ENCODE measurements at places on chromosomes 1 and 21.

- no peak for DNase-seq
These were observed 105.9 kb upstream of the EDEM3 start for GRCh38 chr1:184860535-184860934.

- DNase-seq: no peak
These were observed 144.6 kb upstream of the CD34 start for GRCh38 chr1:208055535-208055934.

- no peak for DNase-seq
These were observed 569 bp upstream of the WARS2 start for GRCh38 chr1:119141020-119141424.

- DNase-seq: no peak
These were observed 10.0 kb downstream of the GJA8 start for GRCh38 chr1:147912553-147912952.

- DNase-seq: no peak
These were observed 8.5 kb upstream of the NBL1 start for GRCh38 chr1:19635646-19636045.

DNA sequence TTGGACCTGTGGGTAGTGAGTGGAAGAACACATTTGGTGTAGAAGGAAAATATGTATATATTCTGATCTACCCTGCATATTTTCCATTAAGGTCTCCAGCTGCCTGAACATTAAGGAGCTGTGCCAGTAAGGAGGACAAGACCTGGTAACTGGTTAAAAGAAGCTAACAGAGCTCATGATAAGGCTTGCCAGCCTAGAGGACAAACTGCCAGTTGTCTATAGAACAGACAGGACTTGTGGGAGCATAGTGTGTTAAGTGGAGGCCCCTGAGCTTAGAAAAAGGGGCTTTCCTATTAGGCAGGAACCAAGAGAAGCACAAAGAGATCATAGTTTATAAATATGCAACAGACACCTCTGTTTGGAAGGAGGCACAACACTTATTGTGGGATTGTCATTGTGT is 23.0 kb downstream of the DNM3 start:
- no peak for DNase-seq

- no peak for DNase-seq
These were observed 138.0 kb downstream of the RERE start for GRCh38 chr1:8679395-8679800.

GRCh38 chr1:54763816-54764132 is 549 bp downstream of the PARS2 start:
- DNase-seq: no peak

DNA sequence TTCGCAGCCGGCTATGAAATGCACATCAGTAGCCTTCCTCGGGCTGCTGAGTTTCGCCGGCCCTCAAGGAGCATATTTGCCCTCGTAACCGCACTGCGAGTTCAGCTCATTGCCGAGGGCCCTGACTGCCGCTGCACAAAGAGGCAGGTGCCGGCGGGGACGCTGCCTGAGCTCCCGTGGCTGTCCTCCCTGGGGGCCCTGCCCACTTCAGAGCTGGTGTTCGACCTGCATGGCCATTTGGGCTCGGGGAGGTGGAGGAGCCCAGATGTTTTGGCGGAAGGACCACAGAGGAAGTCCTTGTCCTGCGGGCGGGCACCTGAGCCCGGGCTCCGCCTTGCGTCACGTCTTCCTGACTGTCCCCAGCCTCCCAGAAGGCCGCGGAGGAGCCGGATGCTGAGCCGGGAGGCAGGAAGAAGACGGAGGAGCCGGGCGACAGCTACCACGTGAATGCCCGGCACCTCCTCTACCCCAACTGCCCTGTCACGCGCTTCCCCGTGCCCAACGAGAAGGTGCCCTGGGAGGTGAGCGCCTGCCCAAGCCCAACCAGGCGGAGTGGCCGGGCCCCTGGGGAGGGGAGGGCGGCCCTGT is 29.9 kb upstream of the LRRC3 start:
- no peak for DNase-seq

DNA sequence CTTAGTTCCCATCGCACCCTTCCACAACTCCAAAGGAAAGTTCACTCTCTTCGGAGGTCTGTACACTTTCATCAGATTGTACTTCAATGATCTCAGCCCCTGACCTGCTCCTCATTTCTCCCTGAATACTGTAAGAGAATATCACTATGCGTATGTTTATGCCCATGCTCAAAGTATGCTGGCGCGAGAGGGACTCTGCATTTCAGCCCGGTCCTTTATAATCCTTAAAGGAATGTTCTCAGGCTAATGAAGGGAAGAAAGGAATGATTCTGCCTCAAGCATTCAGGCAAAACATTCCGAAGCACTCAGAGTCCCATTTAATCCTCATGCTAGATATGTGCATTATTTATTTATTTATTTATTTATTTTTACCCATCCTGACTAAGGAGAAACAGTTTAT is 76.8 kb downstream of the PLD5 start:
- DNase-seq: no peak

GRCh38 chr1:204846546-204846945 is 24.1 kb upstream of the NFASC start:
- DNase-seq: no peak

- no peak for DNase-seq
These were observed 51.2 kb downstream of the WLS start for GRCh38 chr1:68181165-68181556.

GRCh38 chr1:4837031-4837600 is 182.7 kb downstream of the AJAP1 start:
- no peak for DNase-seq

GRCh38 chr1:64864018-64864940 is 102.1 kb downstream of the JAK1 start:
- peak; percentile 47 for DNase-seq

DNA sequence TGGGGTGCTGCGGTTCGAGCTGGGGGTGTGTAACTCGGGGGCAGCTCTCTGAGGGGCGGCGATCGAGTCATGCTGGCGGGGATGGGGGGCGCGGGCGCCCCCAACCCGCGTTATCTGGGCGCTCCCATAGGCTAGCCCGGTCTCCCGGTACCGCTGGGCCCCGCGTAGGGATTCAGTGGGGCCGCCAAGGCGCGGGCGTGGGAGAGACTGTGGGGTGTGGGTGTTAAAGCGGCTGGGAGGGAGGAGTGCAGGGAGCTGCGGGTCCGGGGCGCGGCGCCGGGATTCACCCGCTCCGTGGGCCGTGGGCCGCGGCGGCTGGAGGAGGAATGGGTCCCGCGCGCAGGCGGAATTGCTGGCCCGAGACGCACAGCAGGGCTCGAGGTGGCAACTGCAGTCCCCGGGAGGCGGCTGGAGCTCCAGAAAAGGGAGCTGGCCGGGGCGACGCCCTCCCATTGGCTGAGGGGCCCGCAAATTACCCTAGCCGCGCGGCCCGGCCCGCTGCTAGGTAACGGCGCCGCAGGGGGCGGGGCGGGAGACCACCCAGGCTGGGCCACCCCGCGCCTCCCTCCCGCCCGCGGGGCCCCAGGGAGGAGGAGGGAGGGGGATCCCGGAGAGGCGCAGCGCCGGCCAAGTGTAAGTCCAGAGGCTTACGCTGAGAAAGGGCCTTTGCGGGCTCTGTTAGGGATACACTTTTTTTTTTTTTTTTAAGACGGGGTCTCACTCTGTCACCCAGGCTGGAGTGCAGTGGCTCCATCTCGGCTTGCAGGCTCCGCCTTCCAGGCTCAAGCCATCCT is at the start of gene PTCH2:
PTCH2 (minus strand) TSS at position 392 of the 794 bp plus-strand sequence; CDS start at position 71, 321 bp downstream.
- no peak for DNase-seq

DNA sequence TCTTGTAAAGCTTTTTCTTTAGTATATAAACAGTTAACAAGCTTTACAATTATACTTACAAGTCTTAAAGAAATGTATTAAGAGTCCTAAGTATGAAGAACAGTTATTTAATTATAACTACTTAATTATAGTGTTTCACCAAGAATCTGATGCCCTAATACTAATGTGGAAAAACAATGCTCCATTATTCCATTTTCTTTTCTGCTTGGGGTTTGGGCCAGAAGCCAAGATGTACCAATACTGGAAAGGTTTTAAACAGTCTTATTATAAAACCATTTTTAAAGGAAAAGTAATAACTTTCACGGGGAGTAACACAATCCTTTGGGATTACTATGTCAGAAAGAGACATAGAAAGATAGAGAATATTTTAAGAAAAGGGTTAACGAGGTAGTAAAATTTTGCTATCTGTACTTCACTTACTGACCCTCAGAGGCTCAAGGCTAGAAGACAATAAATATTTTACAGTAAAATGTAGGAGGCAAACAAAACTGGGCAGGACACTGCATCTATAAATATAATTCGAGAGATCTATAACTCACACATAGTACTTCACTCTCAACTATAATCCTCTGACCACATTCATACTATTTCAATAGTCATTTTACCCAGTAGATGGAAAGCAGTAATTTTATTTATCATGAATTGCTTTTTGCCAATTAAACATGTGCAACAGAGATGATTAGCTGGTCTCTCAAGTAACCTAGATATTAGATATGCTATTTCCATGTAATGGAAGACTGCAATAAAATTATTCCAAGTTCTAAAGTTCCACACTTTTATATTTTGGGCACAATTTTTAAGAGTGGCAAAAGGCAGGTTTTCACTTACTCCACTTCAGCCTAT is 63.9 kb downstream of the LTN1 start:
- DNase-seq: no peak

GRCh38 chr21:41956926-41957729 is 3.3 kb upstream of the C2CD2 start:
- no peak for DNase-seq

GRCh38 chr21:45510466-45510955 is 31.7 kb downstream of the SLC19A1 start:
- DNase-seq: no peak

GRCh38 chr1:232328486-232329102 is 301.3 kb downstream of the SIPA1L2 start:
- DNase-seq: no peak

DNA sequence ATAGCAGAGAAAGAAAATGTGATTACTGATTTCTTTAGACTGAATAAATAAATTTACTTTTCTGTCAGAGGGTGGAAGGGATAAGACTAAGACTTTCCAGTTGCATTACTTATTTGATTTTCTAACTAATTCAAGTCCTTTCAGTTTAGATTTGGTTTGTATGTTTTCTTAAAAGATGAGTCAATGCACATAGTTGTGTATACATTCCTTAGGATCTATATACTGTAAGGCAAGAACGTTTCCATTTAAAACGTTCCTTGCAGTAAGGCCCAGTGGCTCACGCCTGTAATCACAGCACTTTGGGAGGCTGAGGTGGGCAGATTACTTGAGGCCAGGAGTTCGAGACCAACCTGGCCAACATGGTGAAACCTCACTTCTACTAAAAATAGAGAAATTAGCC is 14.5 kb upstream of the SERTAD4 start:
- no peak for DNase-seq

- DNase-seq: no peak
These were observed 90.4 kb downstream of the TIAM1 start for GRCh38 chr21:31253684-31254083.

DNA sequence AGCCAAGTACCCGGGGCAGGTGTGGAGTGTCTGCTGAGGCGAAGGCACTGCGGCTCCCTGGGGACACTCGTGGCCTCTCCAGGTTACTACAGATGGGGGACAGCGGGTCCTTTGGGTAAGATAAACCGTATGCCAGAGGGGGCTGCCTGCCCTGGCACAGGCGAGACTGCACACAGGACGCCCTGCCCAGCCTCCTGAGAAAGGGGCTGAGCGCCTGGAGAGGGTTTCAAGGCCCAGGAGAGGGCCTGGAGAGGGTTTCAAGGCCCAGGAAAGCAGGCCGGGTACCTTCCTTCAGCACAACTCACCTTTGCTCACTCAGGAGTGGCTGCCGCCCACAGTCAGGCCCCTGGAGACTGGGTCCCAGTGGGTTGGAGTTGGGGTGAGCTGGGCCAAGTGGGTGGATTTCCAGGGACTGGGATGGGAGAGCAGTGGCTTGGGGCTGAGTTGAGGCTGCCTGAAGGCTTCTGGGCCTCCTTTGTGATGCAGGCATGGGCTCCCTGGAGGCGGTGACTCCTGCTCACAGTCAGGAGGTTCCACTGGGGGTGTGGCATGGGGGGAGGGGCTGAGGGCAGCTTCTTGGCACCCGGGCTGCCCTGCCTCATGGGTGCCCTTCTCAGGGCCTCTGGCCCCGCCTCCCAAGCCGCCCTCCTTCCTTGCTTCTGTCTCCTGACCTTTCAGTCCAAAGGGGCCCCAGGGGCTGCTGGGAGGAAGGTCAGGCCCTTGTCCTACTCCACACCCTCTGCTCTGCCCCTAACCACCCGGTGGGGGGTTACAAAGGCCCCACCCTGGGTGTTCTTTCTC is at the start of gene MMEL1:
MMEL1 (minus strand) TSS at position 456 of the 801 bp plus-strand sequence. CDS start 3,532 bp downstream, outside the sequence.
- no peak for DNase-seq

GRCh38 chr1:107000902-107001301 is 55.6 kb upstream of the PRMT6 start:
- no peak for DNase-seq

DNA sequence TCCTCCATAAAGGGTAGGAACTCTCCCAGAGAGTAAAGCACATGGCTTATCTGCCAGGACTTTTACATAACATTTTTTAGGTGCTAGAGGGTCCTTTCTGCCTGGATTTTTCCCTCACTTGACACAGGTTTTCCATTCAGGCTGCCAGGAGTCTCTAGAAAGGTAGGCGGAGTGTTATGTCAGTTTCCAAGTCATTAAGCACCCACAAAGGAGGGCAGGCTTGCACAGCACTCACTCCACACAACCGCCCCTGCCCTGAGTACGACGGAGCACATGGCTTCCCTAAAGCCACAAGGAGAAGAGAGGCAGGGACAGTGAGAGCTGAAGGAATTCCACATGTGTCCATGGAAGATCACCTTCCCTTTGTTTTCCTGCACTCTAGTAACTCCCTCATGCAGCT is 55.7 kb downstream of the CAPZB start:
- DNase-seq: no peak

- no peak for DNase-seq
These were observed 18.4 kb upstream of the COP1 start for GRCh38 chr1:176225479-176225875.

- no peak for DNase-seq
These were observed 51.1 kb upstream of the NTPCR start for GRCh38 chr1:232899268-232899667.

GRCh38 chr21:14943616-14944015 is 121.2 kb downstream of the NRIP1 start:
- DNase-seq: no peak

- DNase-seq: no peak
These were observed 1.8 kb downstream of the DNAJB4 start for GRCh38 chr1:78006521-78006920.

DNA sequence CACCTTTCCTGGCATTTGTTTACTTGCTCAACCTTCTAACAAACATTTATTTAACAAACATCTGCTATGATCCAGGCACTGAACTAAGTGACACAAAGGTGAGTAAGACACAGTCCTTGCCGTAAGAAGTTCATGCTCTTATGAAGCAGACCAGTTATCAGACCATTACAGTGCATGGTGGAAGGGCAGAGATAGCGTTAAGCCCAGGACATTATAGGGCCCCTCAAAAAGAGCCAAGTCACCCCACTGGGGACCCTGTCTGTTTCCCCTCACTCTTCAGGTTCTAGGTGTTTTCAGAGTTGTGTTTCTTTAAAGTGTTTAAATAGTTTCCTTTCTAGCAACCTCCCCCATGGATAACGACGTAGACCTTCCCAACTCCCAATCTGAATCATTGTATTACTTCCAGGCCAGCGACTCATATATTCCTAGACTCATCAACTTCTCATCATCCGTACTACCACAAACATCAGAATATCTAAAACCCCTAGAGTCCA is 39.3 kb downstream of the TCP10L start:
- no peak for DNase-seq
